ENCODE measurements at places on chromosomes 2 and 18. TPM values are rescaled to one million over a fixed set of nuclear protein-coding genes. Genes with fewer than 3 reads are reported as not detected.

- no peak for DNase-seq
Observed at GRCh38 chr2:124894199-124894598, 869.1 kb downstream of the CNTNAP5 start.

- DNase-seq = no peak
Observed at GRCh38 chr18:965921-966758, 61.5 kb downstream of the ADCYAP1 start.

Gene NEMP2
- 9.6 TPM for polyA plus RNA-seq

- no peak for DNase-seq
Observed at GRCh38 chr18:73924836-73925235, 222.8 kb downstream of the FBXO15 start.

Gene HOXD3
- 2.5 TPM for polyA plus RNA-seq

GRCh38 chr2:66030553-66030952, 404.4 kb upstream of the MEIS1 start:
- no peak for DNase-seq

Gene DLX1
- 2.5 TPM for polyA plus RNA-seq

DNA sequence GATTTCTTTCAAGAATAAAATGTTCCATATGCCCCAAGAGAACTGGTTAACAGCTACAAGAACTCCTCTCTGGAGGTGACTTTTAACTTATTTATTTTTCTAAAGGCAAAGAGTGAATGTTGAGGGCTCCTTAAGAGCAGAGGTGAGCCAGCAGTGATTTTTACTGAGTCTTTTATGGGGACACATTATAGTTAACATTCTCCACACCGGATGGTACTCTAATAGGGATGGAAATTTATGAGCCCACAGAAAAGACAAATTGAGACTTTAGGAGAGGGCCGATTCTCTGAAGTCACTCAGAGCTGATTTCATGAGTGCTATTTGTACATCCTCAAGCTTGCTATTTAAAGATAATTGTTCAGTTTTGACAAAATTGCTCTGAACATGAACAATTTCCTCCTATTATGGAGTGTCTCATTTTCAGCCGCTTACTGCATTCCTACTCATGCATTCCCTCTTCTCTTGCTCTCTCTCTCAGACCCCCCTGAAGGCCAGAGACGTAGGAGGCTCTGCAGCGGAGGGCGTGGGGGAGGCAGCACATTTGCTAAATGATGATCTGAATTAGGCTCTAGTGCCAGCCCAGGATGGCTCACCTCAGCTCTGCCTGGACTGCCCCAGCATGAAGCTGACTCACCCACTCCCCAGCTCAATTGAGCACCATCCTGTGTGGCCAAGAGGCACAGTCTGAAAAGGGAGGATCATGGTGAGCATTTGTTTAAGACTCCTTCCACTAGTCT, 5.9 kb upstream of the RPL37A start:
- DNase-seq = no peak

DNA sequence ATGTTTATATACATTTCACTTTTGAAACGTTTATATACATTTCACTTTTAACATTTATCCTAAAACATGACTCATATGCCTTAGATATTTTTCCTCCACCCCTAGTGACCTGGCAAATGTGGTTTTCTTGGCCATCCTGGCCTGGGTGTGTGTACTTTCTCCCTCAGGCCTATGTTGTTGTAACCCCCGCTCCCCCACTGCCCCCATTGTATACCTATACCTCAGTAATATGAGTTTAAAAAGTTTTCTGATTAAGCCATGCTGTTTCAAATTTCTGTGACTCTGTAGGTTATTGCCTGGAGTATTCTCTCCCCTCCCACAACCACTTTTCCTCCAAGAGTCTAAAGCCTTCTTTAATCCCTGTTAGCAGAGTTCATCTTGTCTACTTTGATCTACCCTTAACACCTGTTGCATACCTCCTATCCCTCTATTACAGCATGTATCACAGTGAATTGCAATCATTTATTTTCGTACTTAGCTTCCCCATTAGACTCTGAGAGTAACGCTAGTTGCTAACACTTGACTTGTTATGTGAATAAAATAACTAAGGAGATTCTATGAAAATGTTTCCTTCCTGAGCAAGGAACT, 67.9 kb downstream of the LCLAT1 start:
- no peak for DNase-seq

Gene CREG2
- 3.7 TPM for polyA plus RNA-seq
